Tibial nerve (tissue), 4 donors: ENCODE measurements at places on chromosomes 5 and 9.

DNA sequence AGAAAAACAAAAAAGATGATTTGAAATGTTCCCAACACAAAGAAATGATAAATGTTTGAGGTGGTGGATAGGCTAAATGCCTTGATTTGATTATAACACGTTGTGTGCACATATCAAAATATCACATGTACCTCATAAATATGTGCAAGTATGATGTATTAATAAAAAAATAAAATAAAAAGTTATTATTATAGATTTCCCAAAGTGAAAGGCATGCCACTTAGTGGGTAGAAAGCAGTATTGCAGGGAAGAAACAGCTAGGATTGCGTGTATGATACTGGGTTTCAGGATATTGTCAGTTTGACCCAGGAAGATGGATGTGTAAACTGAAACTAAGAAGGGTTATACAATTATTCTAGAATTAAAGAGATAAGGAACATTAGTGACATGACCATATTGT is 3.6 kb upstream of the TMEM38B start:
- DNase-seq, result no peak

- DNase-seq, result no peak
Measured at GRCh38 chr9:4674783-4675182, 4.6 kb upstream of the CDC37L1 start.

DNA sequence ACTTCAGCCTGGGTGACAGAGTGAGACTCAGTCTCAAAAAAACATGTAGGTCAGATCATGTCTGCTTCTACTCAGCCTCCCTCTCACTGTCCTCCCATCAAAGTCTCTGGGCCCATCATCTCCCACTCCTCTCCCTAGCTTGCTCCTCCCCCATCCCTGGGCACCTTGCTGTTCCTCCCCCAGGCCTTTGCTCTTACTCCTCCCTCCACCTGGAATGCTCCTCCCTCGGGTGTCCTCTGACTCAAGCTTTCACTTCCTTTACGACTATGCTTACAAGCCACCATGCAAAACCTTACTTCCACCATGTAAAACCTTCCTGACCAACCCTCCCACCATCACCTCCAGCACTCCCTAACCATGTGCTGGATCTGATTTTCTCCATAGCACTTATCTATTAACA is 51.5 kb downstream of the MTMR12 start:
- no peak for DNase-seq

- DNase-seq, result no peak
Measured at GRCh38 chr5:148716716-148717115, 62.4 kb upstream of the HTR4 start.

DNA sequence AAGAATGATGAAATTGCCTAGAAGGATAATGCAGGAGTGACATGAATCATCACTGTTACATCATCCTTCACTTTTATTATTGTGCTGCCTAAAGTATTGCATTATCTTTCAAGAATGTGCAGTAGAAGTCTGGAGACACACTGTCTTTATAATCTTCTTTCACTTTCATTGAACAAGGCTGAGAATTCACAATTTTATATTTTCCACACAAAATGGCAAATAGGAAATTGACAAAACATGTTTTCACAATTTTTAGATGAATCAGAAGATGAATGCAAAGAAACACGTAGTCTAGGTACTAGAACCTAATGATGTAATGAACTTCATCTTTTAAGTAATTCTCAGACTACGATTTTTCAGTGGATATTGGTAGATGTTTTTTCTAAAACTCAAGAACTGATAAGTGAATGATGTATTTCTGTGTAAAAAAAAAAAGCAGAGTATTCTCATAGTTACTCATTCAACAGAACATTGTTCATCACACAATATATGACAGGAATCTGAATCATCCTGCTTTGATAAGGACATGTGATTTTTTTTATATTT is 131.5 kb upstream of the GRHPR start:
- DNase-seq, result no peak

DNA sequence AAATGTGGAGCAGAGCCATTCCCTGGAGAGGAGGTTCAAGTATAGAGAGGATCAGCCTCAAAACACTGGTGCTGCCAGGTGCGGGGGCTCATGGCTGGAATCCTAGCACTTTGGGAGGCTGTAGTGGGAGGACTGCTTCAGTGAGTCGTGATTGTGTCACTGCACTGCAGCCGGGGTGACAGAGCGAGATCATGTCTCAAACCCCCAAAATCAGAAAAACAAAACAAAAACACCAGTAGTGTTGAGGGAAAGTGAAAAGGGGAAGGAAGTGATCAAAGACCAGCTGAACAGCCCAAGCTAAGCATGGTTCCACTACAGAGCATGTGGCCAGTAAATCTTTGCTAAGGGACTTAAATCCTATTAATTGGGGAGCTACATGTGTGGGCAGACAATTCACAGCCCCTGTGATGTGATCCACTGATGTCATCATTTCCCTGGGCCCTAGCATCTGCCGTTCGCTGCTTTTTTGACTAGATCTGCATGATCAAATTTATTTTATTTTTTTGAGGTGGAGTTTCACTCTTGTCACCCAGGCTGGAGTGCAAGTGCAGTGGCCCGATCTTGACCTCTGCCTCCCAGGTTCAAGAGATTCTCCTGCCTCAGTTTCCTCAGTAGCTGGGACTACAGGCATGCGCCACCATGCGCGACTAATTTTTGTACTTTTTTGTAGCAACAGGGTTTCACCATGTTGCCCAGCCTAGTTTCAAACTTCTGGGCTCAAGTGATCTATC is 2.7 kb upstream of the PCBD2 start:
- no peak for DNase-seq

GRCh38 chr9:6646293-6646636 is 736 bp upstream of the GLDC start:
- DNase-seq, result no peak

DNA sequence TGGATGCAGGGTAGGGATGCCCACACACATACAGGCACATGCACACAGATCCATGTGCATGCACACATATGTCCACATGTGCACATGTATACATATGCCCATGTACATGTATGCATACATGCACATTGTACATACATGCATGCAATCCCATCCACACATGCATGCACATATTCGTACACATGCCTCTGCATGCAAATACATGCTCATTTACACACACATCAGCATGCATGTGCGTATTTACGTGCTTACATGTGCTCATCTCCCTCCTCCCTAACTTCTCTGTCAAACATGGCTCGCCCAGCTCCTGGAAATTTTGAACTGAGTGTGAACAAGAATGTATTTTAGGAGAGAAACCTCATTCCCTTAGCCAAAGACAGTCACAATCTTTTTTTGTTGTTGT is 6.2 kb downstream of the KCNT1 start:
- no peak for DNase-seq

GRCh38 chr5:115549154-115549553 is 4.6 kb upstream of the FEM1C start:
- DNase-seq, result no peak

DNA sequence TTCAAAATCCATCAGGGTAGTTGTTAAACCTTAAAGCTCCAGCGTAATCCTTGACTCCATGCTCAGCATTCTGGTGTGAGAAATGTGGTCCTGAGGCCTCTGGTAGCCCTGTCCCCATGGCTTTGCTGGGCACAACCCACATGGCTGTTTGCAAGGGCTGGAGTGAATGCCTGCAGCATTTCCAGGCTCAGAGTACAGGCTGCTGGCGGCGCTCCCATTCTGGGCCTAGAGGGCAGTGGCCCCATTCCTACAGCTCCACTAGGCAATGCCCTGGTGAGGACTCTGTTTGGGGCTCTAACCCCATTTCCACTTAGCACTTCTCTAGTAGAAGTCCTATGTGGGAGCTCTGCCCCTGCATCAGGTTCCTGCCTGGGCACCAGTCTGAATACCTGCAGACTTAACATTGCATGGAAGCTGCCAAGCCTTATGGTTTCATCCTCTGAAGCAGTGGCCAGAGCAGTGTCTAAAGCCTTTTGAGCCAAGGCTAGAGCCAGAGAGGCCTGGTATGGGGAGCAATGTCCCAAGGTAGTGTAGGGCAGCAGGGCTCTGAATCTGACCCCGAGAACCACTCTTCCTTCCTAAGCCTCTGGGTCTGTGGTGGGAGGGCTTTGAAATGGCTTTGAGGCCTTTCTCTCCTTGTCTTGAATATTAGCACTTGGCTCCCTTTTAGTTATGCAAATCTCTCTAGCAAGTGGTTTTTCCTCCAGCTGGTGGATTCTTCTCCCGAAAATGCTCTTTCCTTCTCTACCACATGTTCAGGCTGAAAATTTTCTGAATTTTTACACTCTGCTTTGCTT is 5.8 kb upstream of the ALDH1A1 start:
- DNase-seq, result no peak

- DNase-seq, result no peak
Measured at GRCh38 chr9:14498824-14499223, 184.9 kb upstream of the NFIB start.

GRCh38 chr5:6188976-6189375 is 189.4 kb downstream of the MED10 start:
- DNase-seq, result no peak

DNA sequence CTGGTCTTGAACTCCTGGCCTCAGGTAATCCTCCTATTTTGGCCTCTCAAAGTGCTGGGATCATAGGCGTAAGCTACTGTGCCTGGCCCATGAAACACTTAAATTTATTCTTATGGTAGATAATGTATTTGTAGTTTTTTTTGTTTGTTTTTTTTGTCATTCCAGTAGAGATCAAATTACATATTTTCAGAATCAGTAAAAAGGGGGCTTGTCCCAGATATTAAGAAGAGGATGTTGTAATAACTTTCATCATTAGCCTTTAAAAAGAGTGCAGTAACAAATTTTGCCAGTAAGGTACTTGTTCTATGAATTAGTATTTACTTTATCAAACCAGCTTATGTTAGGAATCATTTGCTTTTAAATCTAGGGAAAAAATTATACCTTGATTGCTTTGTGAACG is 42.6 kb downstream of the GAPVD1 start:
- no peak for DNase-seq

- peak; percentile 50 for DNase-seq
Measured at GRCh38 chr9:133184971-133185370, 21.3 kb upstream of the GBGT1 start.

DNA sequence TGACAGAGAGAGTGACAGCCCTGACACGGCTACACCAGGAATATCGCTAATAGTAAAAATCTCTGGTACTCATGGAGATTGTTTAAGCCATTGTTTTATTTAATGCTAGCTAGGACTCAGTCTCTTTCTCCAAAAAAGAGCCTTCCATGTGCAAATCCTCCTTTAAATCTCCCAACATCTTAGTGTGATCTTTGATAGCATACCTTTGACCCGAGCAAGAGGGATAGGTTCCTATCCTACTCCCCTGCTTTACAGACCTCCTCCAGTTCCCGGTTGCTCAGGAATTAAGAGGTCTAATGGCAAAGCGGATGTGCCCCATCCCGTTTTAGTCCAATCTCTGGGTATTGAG is 663 bp upstream of the FRMD3 start:
- no peak for DNase-seq

DNA sequence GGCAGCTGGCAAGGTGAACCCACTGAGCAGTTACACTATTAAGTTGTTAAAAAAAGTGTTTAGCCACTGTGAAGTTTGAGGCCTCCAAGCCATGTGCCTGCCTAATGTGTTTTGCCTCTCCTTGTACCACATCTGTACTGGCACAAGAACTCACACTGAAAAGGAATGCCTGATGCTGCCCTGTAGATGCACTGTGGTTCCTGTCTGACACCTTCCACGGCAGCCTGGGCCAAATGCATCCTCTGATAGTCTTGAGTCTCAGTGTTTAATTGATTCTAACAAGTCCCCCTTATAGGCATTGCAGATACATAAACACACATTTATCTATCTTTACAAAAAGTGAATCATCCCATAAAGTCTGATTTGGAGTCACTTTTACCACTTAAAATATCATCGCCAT is 169.9 kb downstream of the TTC39B start:
- no peak for DNase-seq

GRCh38 chr9:83511051-83511450 is 27.1 kb downstream of the FRMD3 start:
- DNase-seq, result no peak

GRCh38 chr5:134071614-134072207 is 42.8 kb upstream of the TCF7 start:
- DNase-seq, result no peak

DNA sequence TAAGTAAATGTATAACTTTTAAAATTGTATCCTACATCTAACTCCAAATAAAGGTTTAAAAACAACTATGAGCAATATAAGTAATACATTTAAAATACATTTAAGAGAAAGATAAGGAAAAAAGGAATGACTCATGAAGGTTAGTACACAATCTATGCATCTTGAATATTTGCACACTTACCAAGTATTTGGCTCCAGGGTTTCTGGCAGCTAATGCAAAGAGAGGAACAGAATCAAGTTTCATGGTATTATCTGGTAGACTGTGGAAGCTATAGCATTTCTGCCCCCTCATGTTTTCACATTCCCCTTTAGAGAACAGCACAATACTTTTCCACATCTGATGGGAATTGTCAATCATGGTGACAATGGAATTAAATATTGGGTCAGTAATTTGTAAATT is 132.1 kb downstream of the COX7C start:
- DNase-seq, result no peak

GRCh38 chr5:80210014-80210413 is 45.8 kb downstream of the SERINC5 start:
- DNase-seq, result no peak

DNA sequence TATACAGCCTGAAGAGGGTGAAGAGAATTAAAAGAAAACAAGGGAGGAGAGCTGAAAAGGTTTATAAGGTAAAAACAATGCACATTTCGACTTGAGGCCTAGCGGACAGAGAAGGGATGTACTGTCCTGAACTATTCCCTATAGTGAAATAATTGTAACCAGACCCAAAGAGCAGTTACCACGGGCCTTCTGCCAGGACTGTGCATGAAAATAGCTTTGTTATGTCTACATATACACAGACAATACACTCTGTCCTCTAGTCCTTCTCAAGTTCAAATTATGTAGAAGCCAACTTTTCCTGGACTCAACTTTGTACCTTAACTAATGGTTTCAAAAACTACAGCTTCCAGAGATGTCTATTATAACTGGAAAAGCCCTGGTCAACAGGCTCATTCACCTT is 223.7 kb downstream of the PCSK5 start:
- DNase-seq, result no peak

DNA sequence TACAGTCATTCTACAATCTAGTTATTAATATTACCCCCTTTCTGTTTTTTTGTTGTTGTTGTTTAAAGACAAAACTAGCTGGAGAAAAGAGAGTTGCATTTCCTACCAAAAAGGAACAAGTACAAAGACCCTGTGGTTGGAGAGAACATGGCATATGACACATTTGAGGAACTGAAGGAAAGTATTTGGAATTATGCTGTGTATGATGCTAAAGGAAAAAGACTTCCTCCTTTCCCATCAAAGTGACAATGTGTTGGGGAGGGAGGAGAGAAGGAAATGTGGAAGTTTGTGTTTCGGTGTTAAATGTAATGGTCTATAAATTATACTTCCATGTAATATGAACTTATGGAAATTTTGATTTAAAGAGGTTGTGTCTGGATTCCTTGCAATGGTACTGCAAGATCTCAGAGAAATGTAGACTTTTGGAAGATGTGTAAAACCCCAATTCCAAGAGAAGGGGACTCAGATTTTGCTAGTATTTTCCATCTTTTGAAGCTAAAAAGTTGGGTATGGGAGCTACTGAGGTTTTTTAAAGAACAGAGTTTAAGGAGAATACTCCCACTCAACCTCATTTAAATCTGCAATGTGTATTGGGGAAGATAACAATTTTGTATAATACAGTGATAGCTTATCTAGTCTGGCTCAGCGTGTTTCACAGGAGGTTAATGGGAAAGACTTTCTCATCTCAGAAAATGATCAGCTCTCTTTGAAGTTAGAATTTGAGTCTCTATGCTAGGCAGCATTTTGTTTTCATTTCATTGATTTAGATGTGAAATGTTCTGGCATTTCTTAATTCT is 15.4 kb upstream of the TNFSF8 start:
- DNase-seq, result no peak
